CD14-positive monocyte (primary cell): ENCODE measurements at places on chromosomes 7 and 10. TPM values are rescaled to one million over a fixed set of nuclear protein-coding genes. Genes with fewer than 3 reads are reported as not detected.

- H3K36me3 ChIP-seq = no peaks in the 10 kb centered on the region
- no peaks in the 10 kb centered on the region for H3K4me1 ChIP-seq
- H3K27me3 ChIP-seq = no peaks in the 10 kb centered on the region
- no peak overlapping the region for H3K27ac ChIP-seq
- no peak overlapping the region for H3K4me3 ChIP-seq
- no peak for DNase-seq
Measured at GRCh38 chr10:90197766-90198165, 496.4 kb downstream of the KIF20B start.

DNA sequence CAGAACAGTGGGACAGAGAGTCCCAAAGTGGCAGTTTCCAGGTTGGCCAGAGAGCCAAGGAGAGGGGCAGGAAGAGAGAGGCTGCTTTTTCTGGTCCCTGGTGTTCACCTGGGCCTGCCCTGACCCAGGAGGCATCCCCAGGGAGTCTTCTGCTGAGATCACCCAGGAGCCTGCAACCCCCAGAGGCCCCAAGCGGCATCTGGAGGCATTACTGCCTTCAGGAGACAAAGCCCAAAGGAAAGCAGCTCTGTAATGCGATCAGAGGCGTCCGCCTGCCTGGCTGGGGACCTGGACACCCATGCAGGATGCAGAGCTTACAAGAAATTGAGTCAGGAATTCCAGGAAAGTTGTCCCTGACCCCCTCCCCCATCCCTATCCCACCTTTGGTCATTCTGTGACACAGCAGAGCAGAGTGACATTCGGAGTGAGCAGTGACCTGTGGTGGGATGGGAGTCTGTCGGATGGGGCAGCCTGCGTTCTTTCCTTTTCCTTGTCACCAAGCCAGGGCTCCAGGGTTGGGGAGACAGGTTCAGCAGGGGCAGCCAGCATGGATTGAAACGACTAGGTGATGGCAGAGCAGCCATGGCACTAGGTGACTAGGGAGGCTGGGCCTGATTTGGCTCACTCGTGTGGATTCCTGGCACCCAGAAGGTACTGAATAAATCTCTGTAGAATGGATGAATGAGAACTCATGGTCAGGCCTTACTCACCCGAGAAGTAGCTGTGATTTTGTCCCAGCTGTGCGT is 10.4 kb downstream of the UNC5B start:
- no peaks in the 10 kb centered on the region for H3K27me3 ChIP-seq
- no peak overlapping the region for H3K27ac ChIP-seq
- H3K36me3 ChIP-seq = no peaks in the 10 kb centered on the region
- no peak overlapping the region for H3K4me3 ChIP-seq
- peaks cover 2% of the 10 kb centered on the region for H3K4me1 ChIP-seq

DNA sequence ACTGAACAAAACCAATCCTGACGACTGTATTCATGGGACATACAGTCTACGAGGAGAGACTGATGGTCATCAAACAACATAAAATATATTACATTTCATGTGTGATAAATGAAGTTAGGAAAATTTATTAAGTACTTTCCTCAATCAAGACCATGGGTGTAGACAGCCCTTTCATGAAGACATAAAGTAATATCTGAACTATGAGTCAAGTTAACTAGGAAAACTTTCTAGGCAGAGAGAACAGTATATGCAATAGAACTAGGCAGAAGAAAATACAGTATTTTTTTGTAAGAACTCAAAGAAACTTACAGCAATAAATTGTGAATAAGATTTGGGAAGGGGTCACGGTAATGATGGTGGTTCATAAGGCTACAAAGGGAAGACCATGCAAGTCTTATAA is 112.8 kb downstream of the JMJD1C start:
- H3K4me1 ChIP-seq = no peaks in the 10 kb centered on the region
- no peaks in the 10 kb centered on the region for H3K36me3 ChIP-seq
- H3K27me3 ChIP-seq = no peaks in the 10 kb centered on the region

- H3K27me3 ChIP-seq = no peaks in the 10 kb centered on the region
- H3K36me3 ChIP-seq = no peaks in the 10 kb centered on the region
- no peak overlapping the region for H3K4me3 ChIP-seq
- no peak overlapping the region for H3K27ac ChIP-seq
- no peak for DNase-seq
Measured at GRCh38 chr7:78828317-78828716, 625.1 kb downstream of the MAGI2 start.

- H3K4me1 ChIP-seq = peaks cover 14% of the 10 kb centered on the region
- DNase-seq = no peak
- no peak overlapping the region for H3K4me3 ChIP-seq
Measured at GRCh38 chr7:74028321-74028838, 407 bp downstream of the ELN start.

DNA sequence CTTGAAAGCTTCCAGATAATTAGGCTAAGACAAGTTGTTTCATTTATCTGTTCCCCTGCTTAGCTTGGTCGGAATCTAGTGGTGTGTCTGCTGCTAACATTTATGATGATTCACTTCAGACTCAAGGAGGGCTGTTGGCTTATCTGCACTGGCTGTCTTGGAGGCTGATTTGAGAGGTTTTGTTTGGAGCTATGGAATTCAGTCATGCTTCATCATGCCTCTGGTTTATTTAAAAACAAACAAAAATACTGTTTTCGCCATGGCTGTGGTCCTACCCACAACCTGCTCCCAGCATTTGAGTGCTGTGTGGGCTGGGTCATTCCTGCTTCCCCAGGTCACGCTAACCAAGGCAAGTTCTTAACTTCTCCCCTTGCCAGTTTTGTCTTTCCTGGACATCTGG is 11.7 kb upstream of the ARPC1B start:
- no peak overlapping the region for H3K27ac ChIP-seq
- peaks cover 86% of the 10 kb centered on the region for H3K36me3 ChIP-seq
- no peak for DNase-seq

DNA sequence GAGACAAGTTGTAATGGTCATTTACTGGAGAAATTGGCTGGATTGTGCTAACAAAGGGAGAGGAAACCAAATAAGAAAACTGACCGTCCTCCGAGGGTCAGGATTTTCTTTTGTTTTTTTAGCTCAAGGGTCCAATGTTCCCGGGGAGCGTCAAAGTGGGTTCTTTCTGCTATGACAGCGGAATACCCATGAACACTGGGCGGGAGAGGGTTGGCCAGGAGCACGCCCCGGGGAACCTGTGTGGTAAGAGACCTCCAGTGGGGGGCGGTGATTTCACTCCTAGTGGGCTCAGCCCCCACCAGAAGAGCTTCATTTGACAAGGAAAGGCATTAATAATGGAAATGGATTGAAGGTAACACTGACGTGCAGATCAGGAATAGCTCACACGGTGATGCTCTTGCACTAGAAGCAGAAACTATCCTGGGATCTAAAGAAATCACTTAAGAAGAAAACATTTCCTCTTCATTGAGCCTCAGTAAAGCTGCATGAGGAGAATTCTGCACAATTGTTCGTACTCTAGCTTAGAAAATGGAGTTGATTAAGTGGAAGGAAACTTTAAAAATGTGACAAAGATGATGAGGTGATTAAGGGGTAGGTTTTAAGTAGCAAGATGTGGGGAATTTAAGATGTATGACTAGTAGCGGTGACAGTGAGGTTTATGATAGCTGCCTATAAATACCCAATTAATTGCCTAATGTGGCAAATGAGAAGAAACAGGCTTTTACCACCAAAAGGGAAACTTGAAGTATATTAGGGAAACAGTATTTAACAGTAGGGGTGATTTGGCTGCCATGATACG is 627.2 kb downstream of the SUGCT start:
- DNase-seq = no peak
- no peak overlapping the region for H3K27ac ChIP-seq
- no peaks in the 10 kb centered on the region for H3K36me3 ChIP-seq
- H3K27me3 ChIP-seq = no peaks in the 10 kb centered on the region

- H3K4me3 ChIP-seq = no peak overlapping the region
- no peak for DNase-seq
- H3K27ac ChIP-seq = no peak overlapping the region
Measured at GRCh38 chr7:157442993-157443831, 106.4 kb downstream of the DNAJB6 start.

DNA sequence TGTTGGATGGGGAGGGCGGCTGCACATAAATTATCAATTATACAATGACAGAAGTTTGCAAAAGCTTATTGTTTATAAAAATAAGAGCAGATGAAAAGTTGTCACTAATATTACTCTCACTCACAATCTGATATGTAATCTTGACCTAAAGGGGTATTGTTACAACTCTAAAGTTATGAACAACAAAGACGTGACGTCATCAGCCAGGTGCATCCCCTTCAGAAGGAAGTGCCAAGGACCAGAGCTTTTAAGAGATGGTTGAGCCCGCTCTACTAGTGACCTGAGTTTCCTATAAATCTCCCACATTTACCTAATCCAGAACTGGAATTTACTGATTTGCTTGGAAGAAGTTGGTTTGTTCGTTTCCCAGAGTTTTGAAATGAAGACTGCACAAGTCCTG is 247.7 kb upstream of the MGMT start:
- no peak for DNase-seq
- H3K27me3 ChIP-seq = no peaks in the 10 kb centered on the region
- H3K27ac ChIP-seq = no peak overlapping the region
- H3K4me1 ChIP-seq = no peaks in the 10 kb centered on the region
- H3K36me3 ChIP-seq = no peaks in the 10 kb centered on the region

DNA sequence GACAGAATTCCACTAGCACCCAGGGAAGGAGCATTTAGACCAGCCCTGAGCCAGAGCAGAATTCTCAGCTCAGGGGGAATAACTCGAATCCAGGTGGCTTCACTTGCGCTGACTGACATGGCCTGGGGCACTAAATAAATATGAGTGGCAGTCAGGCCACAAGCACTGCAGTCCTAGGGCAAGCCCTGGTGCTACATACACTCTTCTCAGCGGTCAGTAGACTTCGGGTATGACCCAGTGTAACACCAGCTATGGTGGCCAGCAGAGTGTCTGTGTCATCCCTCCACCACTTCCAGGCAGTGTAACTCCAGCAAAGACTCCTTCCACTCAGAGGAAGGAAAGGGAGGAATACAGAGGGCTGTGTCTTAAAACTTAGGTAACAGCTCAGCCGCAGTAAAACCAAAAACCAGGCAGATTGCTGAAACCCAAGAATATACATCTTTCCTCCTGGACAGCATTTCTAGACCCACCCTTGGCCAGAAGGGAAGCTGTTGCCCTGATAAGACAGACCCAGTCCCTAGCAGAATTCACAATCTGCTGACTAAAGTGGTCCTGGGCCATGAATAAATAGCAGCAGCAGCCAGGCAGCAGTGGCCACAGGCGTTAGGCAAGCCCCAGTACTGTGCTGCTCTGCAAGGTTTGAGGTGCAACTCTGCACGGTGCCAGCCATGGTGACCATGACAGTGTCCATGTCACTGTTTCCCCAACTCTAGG is 77.0 kb downstream of the SNX13 start:
- H3K27ac ChIP-seq = no peak overlapping the region
- H3K27me3 ChIP-seq = no peaks in the 10 kb centered on the region
- peaks cover 28% of the 10 kb centered on the region for H3K36me3 ChIP-seq
- DNase-seq = no peak

DNA sequence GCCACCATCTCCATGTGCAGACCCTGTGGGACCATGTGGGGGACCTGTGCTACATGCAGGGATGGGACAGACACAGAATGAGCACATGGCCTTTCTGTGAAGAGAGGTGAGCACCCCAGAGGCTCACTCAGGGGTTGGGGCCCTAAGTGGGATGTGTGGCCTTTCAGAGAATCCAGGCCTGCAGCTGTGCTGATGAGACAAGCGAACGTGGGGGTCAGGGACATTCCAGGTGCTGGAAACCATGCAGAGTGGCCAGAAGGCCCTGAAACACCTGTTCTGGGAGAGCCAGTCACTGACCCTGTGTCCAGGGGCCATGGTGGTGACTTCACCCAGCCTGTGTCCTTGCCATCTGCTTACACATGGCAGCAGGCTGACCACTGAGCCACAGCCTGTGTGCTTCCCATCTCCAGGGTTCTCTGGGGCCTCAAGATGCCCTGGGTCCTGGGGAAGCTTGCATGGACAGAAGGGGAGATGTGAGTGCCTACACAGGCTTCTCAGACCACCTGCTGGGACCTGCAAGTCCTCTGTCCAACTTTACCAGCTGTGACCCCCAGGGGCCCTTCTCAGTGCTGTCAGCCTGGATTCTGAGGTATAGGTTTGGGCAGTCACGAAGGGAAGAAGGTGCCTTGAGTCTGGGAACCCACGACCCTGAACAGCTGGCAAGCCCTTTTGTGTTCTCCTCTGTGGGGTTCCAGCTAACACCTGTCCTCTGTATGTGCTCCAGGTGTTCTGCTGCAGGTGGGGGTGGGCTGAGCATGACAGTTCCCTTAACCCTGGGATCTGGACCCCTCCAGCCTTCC is 17.6 kb downstream of the RAMP3 start:
- no peaks in the 10 kb centered on the region for H3K36me3 ChIP-seq
- peaks cover 4% of the 10 kb centered on the region for H3K4me1 ChIP-seq

GRCh38 chr10:17062009-17062408 is 67.6 kb downstream of the CUBN start:
- no peaks in the 10 kb centered on the region for H3K36me3 ChIP-seq
- no peak overlapping the region for H3K4me3 ChIP-seq
- H3K27ac ChIP-seq = no peak overlapping the region
- H3K4me1 ChIP-seq = no peaks in the 10 kb centered on the region

DNA sequence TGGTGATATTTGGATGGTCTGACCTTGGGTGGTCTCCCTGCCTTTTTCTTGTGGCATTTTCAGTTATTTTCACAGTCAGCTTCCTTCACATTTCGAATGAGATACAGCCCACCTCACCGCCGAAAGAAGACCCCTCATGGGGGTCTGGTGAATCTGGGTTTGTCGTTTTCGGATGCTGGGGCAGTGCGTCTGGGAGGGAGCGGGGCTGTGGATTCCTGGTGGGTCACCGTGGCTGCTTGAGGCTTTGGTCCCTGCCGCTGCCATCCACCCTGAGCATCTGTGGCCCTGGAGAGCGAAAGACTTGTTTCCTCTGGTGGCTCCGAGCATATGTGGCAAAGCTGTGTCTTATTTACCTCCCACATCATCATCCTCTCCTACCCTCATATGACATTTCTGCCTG is 43.1 kb downstream of the LHPP start:
- no peak for DNase-seq
- H3K27me3 ChIP-seq = no peaks in the 10 kb centered on the region
- no peaks in the 10 kb centered on the region for H3K36me3 ChIP-seq
- no peak overlapping the region for H3K4me3 ChIP-seq

GRCh38 chr7:30965883-30966282 is 2.1 kb downstream of the GHRHR start:
- no peaks in the 10 kb centered on the region for H3K36me3 ChIP-seq
- H3K27ac ChIP-seq = no peak overlapping the region
- DNase-seq = no peak
- no peak overlapping the region for H3K4me3 ChIP-seq
- no peaks in the 10 kb centered on the region for H3K27me3 ChIP-seq

Gene HYAL4
- polyA plus RNA-seq = not detected

Gene SORBS1
- polyA plus RNA-seq = 0.15 TPM

Gene GPR15LG
- not detected for polyA plus RNA-seq

Gene TEX36
- not detected for polyA plus RNA-seq

Gene UCMA
- polyA plus RNA-seq = not detected in 2 replicates

Gene GJD4
- not detected for polyA plus RNA-seq

Gene ZNF138
- 0.47 and 0.89 TPM in 2 replicates for polyA plus RNA-seq

Gene HGF
- polyA plus RNA-seq = 18.9 TPM

Gene GRM8
- polyA plus RNA-seq = not detected in 2 replicates

Gene TBX20
- polyA plus RNA-seq = not detected
